ENCODE measurements at places on chromosomes 2 and 18.
A peak's percentile ranks its signal among the peaks of the same experiment; 100 is the strongest.

DNA sequence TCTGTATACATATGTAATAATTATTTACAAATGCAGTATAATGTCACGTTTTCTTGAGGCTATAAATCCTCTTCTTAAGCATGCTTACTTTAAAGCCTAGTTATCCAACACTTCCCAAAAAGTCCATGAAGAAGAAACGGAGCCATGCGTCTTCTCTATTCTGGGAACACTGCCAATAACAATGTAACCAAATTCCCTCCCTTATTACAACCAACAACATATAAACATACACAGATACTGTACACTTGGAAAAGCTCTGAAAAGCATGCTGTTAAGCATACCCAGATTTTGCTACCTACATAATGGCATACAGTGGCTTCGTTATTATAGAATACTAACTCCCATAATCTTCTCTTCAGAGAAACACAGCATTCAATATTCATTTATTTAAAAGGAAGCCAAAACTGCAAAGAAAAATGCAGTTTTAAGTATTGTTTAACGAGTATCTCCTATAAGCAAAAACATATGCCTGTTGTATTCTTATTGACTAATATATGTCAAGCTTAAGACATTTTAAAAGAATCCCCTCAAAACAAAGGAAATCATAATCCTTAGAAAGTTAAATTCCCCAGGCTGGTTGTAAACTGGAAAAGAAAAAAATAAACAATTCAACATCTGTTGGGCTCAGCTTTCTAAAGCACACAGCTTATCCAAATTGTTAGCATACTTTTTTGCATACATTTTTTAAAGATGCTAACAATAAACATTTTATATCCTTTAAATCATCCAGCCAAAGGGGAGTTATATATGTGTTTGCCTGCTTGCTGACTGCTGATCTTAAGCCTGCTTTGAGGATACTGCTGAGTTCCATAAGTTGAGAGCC, 83.4 kb downstream of the SLC25A12 start:
- no peak for DNase-seq

- DNase-seq = peak; percentile 49
These were observed 97.6 kb downstream of the POLE4 start for GRCh38 chr2:75055820-75056675.

DNA sequence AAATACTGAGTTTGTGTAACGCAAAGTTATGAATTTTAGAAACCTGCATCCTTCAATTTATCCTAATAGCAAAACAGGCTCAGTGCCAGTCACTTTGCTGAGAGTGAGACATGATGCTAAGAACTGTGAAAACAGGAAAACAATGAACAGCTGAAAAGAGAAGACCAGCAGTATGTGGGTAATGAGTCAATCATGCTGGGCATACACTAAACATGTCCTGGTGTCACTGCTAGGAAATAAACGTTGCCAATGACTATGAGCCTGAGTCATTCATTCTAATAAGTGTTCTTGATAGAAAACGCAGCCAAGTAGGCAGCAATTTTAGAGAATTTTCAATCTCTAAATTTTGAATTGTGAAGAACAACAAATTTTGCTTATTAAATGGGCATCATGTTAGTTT, 237.3 kb downstream of the GALR1 start:
- no peak for DNase-seq

DNA sequence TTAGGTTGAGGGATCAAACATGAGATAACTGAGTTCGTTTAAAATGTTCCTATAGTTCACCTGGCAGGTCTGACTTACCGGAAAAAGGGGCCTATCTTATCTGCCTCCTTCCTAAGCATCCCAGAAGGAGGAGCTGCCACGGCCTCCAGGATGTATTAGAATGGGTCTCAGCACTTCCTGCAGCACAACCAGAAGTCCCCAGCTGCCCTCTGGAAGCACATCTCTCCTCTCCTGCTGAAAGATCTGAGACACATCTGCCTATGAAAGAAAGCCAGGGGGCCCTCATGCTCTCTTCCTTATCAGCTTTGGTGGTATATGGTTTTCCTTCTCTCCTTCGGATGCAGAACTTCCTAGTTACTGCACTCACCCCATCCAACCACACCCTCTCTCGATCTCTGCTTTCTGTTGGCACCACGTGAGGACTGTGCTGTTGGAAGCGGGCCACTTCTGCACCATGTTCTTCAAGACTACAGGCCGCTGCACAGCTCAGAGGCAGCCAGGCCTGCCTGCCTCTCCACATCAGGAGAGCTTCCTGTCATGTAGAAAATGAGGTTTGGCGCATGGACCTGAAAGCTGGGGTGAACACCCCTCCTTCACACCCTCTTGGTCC, 6.5 kb downstream of the IGFBP5 start:
- no peak for DNase-seq

DNA sequence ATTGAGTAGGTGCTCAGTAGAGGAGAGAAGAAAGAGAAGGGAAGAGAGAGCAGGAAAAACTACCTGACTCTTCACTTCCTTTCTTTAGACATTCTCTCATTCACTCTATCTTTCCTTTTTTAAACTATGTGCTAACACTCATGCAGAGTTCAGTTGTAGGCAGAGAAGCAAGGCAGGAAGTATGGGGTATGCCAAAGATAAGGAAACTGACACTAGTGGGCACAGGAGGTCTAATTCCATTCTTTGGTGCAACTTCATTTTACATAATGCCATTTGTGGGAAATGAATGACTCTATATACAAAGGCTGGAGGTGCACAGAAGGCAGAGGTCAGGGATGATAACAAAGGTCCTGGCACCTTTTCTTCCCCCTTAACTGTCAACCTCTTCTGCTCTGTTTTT, 35.1 kb upstream of the ACVR1 start:
- DNase-seq = no peak

DNA sequence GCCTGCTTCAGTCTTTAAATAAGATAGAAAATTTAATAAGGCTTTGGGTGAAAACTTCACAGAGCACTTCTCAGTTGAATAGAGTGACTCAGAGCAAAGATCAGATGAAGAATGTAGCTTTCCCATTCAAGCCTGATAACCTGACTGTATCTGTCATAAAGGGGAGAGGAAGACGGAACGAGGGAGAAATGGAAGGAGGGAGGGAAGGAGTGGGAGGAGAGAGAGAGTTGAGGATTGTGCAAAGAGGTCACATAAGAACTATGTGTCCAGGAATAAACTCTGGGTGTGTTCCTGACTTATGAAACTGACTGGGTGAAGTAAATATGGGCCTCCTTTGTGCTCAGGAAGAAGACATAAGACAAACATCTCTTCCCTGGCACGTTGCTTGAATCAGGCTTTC, 385.5 kb downstream of the LPIN1 start:
- DNase-seq = no peak

DNA sequence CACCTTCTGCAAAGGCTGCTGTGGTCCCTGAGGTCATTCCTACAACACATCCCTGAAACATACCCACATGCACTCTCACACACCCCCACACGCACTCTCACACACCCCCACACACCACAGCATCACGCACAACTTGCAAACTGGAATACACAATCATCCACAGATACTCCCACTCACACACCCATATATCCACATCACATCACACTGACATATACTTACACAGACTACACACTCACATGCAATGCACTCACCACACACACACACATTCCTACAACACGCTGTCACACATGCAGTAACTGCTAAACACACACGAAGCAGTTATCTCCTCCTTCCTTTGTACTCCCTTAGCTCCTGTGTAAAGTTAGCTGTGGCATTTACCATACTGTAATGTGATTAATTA, 57.1 kb upstream of the PKDCC start:
- DNase-seq = no peak

DNA sequence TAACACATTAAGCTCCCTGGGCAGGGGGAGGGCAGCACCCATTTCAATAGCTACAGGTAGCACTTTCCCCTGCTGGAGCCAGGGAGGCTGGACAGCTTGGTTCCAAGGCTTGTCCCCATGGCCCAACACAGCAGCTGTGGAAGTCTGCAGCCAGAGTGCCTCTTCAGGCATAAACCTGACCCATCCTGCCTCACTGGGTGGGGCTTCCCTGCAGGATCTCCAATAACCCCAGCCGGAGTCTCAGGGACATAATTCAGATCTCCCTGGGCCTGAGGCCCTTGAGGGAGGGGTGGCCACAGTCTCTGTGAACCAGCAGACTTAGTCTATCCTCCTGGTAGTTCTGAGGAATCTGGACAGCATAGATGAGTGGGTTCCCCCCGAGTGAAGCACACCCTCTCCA, 1001.9 kb upstream of the CHAC2 start:
- no peak for DNase-seq

DNA sequence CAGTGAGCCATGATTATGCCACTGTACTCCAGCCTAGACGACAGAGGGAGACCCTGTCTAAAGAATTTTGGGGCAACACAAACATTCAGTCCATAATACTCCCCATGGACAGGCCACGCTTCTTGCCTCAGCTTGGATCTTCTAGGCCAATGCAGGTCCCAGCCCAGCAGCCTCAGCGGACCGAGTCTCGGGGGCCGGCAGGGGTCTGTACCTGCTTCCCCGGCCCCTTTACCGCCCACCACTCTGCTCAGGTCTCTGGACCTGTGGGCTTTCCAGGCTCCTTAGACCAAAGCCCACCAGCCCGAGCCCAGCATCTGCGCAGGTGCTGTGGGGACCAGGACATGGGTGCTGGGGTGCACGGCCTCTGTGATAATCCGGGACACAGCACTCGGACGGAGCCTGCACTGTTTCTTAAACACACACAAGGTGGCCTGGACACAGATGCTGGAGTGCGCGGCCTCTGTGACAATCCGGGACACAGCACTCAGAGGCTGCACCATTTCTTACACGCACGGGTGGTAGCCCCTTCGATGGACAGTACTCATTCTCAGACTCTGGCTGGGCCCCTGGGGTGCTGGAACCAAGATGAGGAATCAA, 62.1 kb upstream of the GPC1 start:
- no peak for DNase-seq

DNA sequence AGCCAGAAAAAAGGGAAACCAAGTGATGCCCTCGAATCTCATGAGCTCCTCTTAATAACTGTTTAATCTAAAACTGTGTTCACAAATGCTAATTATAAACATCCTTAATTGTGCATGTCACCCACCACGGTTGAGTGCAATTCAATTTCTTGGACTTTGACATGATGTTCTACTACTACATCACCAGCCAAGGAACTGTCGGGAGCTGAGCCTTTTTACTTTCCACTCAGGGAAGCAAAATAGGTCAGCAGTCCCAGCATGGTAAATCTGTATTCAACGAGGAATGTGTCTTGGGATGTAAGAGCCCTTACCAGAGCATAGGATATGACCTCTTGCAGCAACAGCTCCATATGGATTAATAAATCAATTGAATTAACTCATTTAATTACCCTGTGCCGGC, 20.8 kb upstream of the REG3G start:
- no peak for DNase-seq
